Activated CD4-positive, alpha-beta T cell treated with anti-CD3 and anti-CD28 coated beads, Interleukin-2, amount 50 U/mL, for 24 hours (primary cell): ENCODE measurements at places on chromosomes 2 and 18.

- no peak for DNase-seq
Measured at GRCh38 chr2:97739893-97740245, 26.5 kb downstream of the ZAP70 start.

- no peak for DNase-seq
Measured at GRCh38 chr18:24187049-24187448, 48.2 kb downstream of the CABYR start.

GRCh38 chr2:15912203-15912602 lies 28.1 kb upstream of the MYCN start:
- DNase-seq = no peak

DNA sequence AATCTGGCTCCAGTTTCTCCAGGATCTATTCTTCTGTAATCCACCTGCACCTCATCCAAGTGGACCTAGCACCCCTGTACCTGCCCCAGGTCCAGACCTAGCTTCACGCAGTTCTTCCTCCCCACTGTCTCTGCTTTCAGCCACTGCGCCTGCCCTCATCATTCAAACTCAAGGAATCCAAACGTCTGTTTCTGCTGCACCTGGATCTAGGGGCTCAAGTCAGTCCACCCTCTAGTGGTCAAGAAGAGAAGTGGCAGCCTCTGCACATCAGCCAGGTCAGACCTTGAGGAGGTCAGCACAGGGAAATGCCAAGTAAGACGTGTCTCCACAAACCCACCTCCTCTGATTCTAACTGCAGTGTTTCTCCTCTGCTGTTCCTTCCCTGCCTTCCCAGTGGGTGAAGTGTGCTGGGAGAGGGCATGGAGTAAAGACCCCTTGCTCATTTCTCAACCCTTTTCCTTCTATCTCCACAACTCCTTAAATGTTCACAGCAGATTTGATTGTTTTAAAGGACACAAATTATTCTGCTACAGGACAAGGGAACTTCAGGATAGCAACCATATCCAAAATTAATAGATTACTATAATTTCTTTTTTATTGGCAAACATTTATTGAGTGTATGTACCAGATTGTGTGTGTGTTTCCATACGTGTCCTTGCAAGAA lies 8.6 kb upstream of the RNF152 start:
- DNase-seq = peak; percentile 33

DNA sequence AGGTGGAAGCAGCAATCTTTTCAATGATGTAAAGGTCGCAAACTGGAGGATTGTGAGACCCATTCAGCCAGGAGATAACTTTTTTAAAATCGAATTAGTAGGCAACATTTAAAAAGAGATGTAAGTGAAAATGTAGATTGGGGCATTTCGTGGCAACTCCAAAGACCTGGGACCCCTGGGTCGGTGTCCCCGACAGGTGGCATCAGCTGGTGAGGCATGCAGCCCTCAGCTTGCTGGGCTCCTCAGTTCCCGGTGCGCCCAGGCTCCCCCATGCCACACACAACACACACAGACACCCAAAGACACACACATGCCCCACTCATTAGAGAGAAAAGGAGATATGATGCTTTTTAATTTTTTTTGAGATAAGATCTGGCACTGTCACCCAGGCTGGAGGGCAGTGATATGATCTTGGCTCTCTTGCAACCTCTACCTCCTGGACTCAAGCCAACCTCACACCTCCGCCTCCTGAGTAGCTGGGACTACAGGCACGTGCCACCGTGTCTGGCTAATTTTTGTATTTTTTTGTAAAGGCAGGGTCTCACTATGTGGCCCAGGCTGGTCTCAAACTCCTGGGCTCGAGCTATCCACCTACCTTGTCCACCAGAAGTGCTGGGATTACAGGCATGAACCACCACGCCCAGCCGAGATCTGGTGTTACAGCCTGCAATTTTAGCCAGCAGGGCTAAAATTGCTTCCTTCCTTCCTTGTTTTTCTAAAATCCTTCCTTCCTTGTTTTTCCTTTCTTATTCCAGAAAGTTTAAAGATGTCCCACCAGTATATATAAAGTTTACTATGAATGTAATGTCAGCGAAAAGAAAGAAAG lies 122.6 kb upstream of the EPAS1 start:
- no peak for DNase-seq

- no peak for DNase-seq
Measured at GRCh38 chr2:112923237-112923966, 12.4 kb downstream of the IL37 start.

DNA sequence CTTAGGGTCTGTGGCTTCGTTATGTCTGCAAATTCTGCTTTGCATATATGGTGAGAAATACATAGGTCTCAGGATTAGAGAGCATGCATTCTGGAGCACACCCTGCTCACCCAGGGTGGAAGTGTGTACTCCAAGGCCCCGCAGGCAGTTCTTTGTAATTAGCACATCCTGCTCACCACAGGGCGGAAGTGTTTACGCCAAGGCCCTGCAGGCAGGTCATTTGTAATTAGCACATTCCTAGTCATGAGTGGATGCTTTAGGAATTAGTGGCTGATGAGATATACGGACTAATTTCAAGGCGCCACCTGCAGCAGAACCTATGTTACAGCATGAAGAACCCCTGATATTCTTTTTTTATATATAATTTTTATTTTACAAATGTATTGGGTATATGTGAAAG lies 4.2 kb downstream of the ALLC start:
- DNase-seq = no peak

- DNase-seq = no peak
Measured at GRCh38 chr2:18170642-18171041, 292.2 kb downstream of the KCNS3 start.

DNA sequence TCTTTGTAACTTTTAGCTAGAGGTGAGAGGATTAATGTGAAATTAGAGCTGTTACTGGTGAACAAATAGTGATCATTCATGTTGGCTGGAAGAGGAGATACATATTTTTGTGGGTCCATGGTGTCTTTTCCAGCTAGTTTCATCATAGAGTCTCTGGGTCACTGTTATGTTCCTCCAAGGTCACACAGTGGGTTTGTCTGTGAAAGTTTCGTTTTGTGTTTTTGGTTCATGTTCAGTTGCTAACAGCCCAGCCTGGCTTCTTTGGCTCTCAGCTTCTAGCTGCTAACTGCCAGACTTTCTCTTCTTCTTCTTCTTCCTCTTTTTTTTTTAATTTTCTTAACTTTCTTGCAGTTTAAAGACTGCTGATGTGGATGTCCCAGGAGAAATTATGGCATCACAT lies 480.0 kb upstream of the SYT4 start:
- no peak for DNase-seq

- DNase-seq = no peak
Measured at GRCh38 chr18:36831139-36831538, 2.2 kb downstream of the KIAA1328 start.

DNA sequence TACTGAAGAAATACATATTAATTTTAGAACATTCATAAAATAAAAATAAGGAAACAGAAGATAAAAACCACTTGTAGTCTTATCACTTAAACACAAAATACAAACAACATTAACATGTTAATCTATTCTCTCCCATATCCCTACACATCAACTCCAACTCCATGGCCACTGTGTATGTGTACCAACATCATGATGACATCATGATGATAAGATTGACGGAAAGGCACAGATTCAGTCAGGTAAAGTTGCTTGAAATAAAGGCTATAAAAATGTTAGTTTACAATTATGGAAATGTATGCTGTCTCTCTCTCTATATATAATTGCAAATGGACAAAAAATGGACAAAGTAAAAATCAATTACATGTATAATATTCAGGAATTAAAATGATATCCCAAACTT lies 388.5 kb upstream of the UBE2E3 start:
- no peak for DNase-seq

GRCh38 chr2:113765276-113765675 lies 8.8 kb upstream of the SLC35F5 start:
- DNase-seq = no peak

- no peak for DNase-seq
Measured at GRCh38 chr2:141438536-141438935, 692.3 kb downstream of the LRP1B start.

- DNase-seq = no peak
Measured at GRCh38 chr18:10054366-10054765, 140.6 kb downstream of the VAPA start.

- DNase-seq = no peak
Measured at GRCh38 chr2:100802066-100802465, 17.9 kb upstream of the NPAS2 start.

GRCh38 chr2:128735296-128735960 lies 416.8 kb upstream of the HS6ST1 start:
- no peak for DNase-seq

- no peak for DNase-seq
Measured at GRCh38 chr2:120988700-120989511, 253.2 kb downstream of the GLI2 start.

DNA sequence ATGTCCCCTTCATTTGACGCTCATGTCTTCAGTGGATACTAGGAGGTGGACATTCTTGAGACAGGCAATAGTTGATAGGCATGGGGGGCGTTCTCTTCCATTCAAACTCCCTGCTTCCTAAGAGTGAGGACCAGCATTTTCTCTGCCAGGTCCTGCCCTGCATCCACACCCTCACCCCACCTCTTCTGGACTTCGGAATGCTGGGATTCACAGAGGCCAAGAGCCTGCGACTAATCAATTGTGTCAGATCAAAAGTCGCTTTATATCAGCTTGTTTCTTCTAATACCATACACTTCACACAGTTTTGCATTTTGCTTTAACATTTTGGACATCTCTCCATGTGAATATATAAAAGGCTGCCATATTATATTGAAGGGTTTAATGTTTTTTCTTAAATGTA lies 210.7 kb downstream of the CCDC102B start:
- DNase-seq = no peak

GRCh38 chr2:109168086-109168485 lies 39.1 kb downstream of the SH3RF3 start:
- no peak for DNase-seq

DNA sequence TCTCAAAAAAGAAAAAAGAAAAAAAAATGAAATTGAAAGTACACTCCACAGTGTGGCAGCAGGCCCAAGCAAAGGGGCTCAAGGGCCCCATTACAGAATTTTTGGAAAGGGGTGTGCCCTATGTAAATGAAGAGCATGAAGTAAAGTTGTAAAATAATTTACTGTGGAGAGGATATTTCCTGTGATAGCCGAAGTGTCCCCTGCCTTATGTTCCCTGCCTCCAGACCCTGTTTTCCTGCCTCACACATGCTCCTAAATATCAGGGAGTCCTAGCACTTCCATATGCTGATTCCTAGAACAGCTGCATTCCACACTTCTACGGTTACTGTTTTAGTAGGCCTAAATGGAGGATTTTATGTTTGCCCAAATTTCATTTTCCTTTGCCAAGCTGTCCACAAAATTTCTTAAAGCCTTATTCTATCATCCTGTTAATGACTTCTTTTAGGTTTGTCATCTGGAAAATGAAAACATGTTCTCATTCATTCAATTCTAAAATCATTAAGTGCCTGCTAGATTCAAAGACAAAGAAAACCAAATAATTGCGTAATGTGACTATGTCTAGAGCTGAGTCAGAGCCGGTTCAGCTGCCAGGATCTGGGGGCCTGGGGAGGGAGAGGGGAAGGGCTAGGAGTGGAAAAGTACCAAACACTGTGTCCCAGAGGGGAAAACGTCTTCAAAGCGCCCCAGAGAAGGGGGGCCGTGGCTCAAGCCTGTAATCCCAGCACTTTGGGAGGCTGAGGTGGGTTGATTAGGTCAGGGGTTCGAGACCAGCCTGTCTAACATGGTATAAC lies 25.9 kb upstream of the IMPA2 start:
- no peak for DNase-seq

GRCh38 chr2:44572196-44572900 lies 210.6 kb downstream of the CAMKMT start:
- no peak for DNase-seq

GRCh38 chr18:48926420-48926857 lies 24.3 kb downstream of the SMAD7 start:
- DNase-seq = no peak

GRCh38 chr2:26801328-26801727 lies 15.5 kb downstream of the CENPA start:
- DNase-seq = no peak

DNA sequence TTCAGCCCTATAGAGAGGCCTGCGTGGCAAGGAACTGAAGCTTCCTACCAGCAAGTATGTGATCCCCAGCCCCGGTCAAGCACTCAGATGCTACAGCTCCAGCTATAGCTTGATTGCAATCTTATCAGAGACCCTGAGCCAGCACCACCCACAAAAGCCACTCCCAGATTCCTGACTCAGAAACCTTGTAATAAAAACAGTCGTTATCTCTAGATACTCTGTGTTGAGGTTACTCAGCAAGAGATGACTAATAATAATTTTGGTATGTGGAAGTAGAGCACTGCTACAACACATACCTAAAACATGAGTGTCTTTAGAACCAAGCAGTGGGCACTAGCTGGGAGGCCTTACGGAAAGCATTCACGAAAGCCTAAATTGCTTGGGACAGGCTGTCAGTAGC lies 216.9 kb downstream of the UXS1 start:
- DNase-seq = no peak

GRCh38 chr2:29360016-29360784 lies 245.0 kb downstream of the CLIP4 start:
- no peak for DNase-seq

- no peak for DNase-seq
Measured at GRCh38 chr2:226873051-226873620, 37.3 kb downstream of the RHBDD1 start.

GRCh38 chr2:28274911-28275685 lies 117.6 kb upstream of the FOSL2 start:
- no peak for DNase-seq

- no peak for DNase-seq
Measured at GRCh38 chr2:129314120-129314519, 665.3 kb upstream of the RAB6C start.

- DNase-seq = no peak
Measured at GRCh38 chr18:32301976-32302743, 112.3 kb downstream of the MEP1B start.

DNA sequence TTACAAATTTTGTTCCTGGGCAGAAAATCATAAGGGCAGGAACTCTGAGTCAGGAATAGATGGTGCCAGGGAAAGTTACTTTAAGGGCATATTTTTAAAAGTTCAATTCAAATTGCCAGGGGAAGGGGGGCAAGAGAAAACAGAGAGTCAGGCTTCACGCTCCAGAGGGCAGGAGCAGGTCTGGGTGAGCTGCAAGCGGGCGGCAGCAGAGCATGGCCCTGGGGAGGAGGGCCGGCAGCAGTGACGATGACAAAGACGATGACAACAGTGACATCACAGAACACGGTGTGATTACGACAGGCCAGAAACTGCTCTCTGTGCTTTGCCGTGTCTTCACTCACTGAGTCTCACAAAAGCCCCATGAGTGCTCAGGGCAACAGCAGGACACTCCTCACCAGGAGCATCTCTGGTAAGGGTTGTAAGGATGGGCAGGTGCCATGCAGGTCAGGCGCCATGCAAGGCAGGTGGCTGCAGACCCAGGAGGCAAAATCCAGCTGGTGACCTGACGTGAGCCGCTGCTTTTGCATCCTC lies 23.3 kb downstream of the CHST10 start:
- DNase-seq = no peak

DNA sequence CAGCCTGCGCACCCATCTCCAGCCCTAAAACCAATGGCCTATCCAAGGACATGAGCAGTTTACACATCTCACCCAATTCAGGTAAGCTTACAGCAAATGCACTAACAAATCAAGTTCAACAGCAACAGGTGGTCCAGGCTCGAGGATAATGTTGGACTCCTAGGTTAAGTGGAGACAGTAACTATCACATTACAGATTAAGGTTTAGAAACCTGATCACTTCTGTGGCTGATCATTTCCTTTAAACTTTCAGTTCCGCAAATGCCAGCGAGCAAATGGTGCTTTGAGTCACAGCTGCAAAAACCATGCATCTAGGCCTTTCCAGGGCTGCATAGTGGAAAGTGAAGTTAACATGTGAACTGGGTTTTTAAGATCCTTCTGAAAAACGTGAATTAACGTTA lies 259.4 kb downstream of the GBX2 start:
- no peak for DNase-seq

GRCh38 chr2:126634273-126634861 lies 21.6 kb upstream of the GYPC start:
- no peak for DNase-seq
